Right lobe of liver (tissue), 6 donors: ENCODE measurements at places on chromosomes 12 and 14.

DNA sequence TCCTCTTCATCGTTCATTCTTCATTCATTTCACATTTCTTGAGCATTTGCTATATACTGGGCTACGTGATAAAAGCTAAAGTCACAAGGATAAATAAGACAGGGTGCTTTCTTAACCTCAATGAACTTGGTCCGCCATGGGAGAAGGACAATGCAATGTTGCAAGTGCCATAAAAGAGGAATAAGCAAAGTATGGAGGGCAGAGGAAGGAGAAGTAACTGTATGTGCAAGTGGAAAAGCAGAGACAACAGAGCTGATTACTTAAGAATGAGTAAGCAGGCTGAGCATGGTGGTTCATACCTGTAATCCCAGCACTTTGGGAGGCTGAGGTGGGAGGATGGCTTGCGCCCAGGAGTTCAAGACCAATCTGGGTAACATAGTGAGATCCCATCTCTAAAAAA, 14.4 kb downstream of the AREL1 start:
- DNase-seq, result no peak

DNA sequence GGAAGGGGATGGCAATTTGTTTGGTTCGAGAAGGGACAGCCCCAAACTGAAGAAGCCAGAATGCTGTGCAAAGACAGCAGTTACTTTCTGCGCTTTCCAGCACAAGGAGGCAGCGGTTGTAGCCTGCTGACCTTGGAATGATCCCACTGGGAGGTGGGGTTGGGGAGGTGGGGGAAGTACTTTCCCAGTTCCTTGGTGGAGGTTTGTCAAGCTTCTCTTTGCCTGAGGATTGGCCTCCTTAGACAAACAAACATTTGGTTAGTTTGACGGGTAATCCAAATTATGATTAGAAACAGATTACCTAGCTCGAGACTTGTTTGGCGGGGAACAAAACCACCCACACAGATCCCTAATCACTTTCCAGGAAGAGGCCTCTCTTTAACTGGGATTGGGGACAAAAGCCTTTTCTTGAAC, 79.1 kb upstream of the EGLN3 start:
- no peak for DNase-seq

GRCh38 chr12:49921936-49922335, 18.2 kb upstream of the FAIM2 start:
- DNase-seq, result no peak

GRCh38 chr12:108455706-108456105, 59.4 kb upstream of the FICD start:
- no peak for DNase-seq

DNA sequence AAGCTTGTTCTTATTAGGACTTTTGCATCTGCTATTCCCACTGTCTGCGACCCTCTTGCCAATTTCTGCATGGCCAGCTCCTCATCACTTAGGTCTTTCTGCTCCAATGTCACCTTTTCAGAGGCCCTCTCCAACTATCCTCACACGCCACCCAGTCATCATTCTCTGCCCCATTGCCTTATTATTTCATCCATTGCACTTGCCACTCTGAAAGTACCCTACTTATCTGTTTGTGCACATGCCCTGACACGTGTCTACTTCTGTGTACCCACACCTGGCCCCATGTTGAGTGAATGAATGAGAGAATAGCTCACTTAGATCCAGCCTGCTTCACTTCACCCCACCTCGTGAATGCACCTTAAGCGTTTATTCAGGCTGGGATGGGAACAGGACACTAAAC, 218.7 kb upstream of the TBX3 start:
- no peak for DNase-seq

DNA sequence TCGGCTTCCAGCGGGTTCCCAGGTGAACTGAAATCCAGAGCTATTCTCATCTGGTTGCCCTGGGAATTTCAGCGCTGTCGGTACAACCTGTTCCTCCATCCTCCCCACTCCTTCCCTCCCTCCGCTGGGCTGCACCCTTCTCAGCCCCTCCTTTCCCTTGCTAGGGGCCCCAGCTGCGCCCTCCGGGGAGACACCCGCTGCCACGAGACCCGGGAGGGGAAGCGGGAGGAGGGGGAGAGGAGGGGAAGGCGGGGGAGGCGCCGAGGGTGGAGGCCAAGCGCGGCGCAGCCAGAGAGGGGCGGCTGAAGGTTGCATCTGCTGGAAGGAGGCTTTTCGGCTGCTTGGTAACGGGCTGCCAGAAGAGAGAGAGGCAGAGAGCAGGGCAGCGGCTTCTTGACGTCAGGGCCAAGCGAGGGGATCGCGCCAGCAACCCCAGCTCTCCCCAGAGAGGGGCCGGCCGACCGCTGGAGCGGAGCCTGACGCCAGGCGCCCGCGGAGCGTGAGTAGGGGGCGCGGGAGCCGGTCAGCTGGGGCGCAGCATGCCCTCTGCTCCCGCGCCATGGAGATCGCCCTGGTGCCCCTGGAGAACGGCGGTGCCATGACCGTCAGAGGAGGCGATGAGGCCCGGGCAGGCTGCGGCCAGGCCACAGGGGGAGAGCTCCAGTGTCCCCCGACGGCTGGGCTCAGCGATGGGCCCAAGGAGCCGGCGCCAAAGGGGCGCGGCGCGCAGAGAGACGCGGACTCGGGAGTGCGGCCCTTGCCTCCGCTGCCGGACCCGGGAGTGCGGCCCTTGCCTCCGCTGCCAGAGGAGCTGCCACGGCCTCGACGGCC, at the start of gene KCNA5:
Gene KCNA5, plus strand, starts transcription at position 291 of the 831 bp plus-strand sequence. Its CDS starts 269 bp downstream, at position 560.
- DNase-seq, result no peak

DNA sequence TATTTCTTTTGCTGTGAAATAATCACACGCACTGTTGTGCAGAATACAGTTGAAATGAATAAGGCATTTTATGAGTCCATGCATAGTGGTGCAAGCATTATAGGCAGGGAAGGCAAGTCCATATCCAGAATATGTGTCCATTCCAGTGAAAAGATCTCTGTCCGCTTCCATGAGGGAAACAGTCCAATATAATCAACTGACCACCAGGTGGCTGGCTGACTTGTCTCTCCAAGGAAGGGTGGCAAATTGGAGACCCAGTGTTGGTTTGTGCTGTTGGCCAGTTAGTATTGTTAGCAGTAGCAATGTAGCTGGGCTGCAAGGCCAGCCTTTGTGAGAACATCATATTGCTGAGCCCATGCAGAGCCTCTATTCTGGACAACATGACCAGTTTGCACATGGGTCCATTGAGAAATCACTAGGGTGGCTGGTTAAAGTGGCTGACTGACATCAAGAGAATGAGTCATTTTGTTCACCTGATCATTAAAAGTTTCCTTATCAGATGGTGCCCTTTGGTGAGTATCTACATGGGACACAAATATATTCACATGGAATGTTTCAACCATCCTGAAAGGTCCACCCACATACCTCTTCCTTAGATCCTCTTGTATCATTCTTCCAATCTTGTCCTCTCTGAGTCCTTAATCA, 17.3 kb upstream of the YAF2 start:
- no peak for DNase-seq

- no peak for DNase-seq
Observed at GRCh38 chr14:95442016-95442632, 74.3 kb downstream of the SYNE3 start.

- DNase-seq, result no peak
Observed at GRCh38 chr14:24438223-24439097, 4.1 kb downstream of the SDR39U1 start.

- DNase-seq, result no peak
Observed at GRCh38 chr12:95705143-95705542, 85.4 kb downstream of the NTN4 start.

DNA sequence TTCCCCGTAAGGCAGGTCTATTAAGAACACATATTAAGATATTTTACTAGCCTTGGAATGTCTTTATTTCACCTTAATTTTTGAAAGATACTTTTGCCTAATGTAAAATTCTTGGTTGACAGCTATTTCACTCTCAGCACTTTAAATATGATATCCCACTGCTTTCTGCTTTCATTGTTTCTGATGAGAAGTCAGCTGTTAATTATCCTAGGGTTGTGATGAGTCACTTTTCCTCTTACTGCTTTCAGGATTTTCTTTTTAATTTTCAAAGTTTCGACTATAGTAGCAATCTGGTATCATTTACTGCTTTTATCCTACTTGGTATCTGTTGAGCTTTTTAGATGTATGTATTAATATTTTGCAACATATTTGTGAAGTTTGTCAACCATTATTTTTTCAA, 578.9 kb upstream of the ATP2B1 start:
- no peak for DNase-seq

DNA sequence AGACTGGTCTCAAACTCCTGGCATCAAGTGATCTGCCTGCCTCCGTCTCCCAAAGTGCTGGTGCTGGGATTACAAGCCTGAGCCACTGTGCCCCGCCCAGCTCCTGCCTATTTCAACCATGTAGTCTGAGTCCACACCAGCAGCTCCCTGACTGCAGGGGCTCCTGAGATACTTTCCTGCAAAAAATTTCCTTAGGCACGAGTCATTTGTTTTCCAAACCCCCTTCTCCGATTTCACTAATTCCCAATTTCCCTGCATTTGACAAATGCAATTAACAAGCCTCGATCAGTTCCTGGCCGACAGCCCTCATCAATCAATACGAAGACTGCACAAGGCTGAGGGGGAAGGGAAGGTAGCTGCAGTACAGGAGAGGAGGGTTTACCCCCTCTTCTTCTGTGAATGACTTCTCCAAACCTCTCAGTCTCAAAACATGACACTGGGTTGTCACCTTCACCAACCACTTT, 10.1 kb downstream of the PSMB5 start:
- DNase-seq, result no peak

DNA sequence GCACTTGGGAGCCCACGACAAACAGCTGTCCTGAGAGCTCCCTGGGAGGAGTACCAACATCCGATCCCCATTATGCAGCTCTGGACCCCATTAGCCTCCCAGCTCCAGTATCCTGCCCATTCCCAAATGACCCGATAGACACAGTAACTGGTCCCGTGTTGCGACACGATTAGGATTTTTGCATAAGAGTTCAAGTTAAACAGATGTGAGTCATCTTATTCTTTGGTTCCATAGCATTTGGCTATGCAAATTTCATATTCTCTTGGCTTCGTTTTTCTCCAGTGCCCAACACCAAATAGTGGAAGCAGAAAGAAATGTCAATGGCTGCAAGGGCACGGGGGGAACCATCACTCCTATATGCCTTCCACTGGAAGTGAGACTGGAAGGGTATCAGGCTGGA, 43.0 kb upstream of the LRRC10 start:
- DNase-seq, result no peak

DNA sequence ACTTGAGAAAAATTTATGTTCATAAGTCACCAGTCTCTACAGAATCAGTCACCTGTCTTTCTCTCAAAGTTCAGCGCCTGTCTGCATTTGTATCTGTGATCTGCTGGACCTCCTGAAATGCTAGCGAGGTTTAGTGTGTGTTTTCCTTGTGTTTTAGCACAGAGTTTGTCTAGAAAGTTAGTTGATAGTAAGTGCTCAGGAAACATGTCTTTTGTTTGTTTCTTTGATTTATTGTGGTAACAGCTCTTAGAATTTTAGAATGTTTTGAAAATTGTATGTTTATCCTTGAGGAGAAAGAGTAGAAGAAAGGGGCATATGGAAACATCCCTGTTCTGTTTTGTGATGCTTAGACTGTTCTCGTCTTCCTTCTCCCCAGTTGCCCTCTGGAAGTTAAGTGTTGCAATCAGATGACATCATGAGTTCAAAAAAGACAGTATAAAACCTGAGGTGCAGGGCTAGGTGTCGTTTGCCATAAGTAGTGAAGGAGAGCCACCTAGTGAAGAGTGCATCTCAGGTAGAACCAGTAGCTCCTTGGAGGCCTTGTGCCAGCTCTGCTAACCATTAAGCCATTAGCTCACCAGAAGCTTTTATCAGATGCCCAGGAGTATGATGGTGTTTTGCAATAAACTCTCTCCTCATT, 44.8 kb downstream of the FBXW8 start:
- DNase-seq, result no peak

GRCh38 chr12:121113057-121113456, 19.6 kb upstream of the P2RX7 start:
- DNase-seq, result no peak

DNA sequence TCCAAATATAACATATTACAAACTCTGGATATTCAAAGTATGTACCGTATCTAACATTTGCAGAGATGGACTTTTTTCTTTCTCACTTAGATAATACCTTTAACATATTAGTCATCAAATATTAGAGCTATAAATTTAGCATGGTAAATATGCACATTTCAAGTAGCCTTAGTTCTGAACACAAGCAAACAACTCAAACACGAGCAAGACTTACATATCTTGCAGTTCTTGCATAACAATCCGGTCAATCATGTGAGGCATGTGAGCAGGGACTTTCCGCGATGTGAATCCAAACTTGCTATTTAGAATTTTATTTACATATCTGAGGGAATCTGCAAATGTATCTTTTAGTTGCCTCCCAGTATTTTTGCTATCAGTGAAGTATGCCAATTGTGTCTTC, 22.1 kb upstream of the SYCP3 start:
- no peak for DNase-seq

DNA sequence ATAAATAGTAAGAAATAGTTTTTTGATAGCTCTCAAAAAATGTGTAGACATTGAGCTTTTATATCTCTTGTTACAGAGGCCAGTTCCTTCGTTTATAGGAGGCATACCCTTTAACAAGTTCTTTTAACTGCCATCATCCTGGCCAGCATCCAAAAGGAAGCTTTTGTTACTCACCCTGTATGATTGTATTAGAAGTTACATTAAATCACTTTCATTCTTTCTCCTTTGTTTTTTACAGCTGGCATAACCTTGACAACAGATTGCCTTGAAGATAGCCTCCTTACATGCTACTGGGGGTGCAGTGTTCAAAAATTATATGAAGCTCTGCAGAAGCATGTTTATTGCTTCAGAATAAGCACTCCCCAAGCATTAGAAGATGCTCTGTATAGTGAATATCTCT, 20.1 kb downstream of the CGRRF1 start:
- no peak for DNase-seq

GRCh38 chr14:32940066-32940651, 1.5 kb downstream of the NPAS3 start:
- no peak for DNase-seq

DNA sequence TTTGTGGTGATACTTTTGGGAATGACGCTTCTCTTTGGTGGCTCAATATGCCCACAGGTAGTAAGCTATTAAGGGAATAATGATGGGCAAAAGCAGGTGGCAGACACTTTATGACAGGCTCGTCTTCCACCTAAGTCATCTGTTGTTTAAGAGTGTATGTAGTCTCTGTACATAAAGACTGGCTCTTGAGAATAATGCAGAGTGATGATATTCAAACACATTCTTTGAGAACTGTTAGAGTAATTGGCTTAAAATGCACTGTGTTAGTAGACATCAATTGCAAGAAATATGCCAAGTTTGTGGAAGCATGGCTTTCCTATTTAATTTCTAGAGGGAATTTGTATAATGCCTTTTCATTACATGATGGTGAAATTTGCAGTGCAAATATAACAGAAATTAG, 694.8 kb upstream of the MIS18BP1 start:
- DNase-seq, result no peak
